Pons (tissue), 1 donor: ENCODE measurements at places on chromosomes 3 and 15.

DNA sequence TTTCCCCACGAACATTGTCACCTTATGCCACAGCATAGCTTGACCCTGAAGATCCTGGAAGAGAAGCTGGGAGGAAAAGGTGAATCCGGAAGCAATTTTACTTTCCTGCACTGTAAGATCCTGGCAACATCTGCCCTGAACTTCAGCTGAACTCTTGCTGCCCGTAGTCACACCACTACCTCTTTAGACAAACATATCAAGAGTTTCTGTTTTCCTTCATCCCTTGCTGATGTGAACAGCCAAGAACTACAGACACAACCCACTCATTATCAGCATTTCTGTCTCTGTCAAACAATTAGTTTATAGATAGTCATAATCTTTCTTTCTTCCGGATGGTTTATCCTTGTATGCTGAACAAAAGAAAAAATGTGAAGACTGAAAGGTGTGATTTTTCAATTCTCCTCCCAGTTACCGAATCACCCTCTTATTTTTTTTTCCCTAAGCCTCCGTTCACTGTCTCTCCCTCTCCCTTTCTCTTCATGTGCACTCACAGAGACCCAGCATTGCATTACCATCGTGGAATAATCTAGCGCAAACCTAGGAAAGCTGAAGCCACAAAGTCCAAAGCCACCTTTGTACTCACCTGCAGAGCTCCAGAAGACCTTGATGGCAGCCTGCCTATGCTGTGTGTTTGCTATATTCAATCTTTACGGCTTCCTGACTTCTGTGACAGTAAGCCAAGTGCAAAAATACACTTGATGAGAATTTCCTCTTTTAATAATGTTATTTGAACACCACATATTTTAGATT lies 229.2 kb downstream of the CDIN1 start:
- DNase-seq = no peak

- DNase-seq = no peak
Observed at GRCh38 chr15:40870716-40871115, 3.3 kb downstream of the RHOV start.

DNA sequence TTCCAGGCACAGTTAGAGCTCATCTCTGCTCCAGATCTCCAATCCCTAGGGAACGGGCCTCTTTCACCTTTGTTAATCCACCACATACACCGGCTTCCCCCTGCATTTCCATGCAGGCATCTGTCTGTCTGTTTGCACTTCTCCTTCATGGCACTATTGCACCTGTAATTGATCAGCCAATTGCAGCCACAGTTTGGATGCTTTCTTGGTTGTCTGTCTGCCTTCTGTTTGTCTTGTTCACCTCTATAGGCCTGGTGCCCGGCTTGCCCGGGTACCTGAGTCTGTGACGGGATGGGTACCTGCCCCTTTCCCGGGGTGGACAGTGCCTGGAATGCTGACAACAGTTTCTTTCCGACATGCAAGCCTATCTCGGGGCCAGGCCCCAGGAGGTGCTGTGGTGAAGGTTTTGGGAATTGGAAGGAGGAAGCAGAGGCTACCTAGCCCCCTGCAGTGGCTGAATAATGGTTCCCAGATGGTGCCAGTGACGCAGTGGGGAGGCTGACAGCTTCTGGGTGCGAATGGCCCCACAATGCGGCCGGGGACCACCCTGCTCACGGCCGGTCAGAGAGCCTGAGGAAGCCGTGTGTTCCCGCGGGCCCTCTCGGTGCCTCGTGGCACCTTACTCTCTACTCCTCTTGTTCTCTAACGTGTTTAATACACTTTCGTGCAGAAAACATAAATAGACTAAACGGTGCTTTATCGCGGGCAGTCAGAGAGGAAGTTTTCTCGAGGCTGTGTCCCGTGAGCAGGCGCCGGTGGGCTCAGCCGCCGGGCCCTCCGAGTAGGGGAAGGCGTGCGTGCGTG lies 31.3 kb upstream of the RAB6B start:
- no peak for DNase-seq

DNA sequence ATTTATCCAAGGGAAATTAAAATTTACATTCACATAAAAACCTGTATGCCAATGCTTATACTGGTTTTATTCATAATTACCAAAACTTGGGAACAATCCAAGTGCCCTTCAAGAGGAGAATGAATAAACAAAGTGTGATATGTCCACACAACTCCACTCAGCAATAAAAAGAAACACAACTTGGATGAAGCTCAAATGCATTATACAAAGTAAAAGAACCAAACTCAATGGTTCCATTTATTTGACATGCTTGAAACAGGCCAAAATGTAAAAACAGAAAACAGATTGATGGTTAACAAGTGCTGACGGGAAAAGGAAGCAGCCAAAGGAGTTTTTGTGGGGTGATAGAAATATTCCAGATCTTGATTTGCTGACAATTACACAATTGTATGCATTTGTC lies 23.5 kb downstream of the OCA2 start:
- DNase-seq = peak; percentile 26

GRCh38 chr3:50630394-50630793 lies 13.4 kb downstream of the MAPKAPK3 start:
- no peak for DNase-seq

GRCh38 chr3:118705487-118706219 lies 329.0 kb downstream of the IGSF11 start:
- no peak for DNase-seq

- no peak for DNase-seq
Observed at GRCh38 chr3:123869165-123869564, 15.0 kb downstream of the MYLK start.

- DNase-seq = peak; percentile 14
Observed at GRCh38 chr3:87771337-87772192, 287.2 kb downstream of the CGGBP1 start.

- peak; percentile 83 for DNase-seq
Observed at GRCh38 chr15:54789376-54789775, 407.4 kb downstream of the RSL24D1 start.

DNA sequence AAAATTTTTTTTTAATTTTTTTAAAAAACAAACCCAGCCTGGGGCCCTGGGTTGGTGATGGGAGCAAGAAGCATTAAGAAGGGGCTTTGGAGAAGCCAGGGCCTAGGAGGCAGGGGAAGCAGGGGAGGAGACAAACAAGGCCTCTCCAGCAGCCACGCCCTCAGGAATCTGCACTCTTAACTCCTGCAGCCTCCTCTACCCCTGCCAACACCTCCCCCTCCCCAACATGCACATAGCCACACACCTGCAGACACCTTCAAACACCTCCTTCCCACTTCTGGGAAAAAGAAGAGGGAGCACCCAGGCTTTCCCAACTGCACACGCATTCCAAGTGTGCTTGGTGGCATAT lies 2.7 kb upstream of the DCAF1 start:
- no peak for DNase-seq

DNA sequence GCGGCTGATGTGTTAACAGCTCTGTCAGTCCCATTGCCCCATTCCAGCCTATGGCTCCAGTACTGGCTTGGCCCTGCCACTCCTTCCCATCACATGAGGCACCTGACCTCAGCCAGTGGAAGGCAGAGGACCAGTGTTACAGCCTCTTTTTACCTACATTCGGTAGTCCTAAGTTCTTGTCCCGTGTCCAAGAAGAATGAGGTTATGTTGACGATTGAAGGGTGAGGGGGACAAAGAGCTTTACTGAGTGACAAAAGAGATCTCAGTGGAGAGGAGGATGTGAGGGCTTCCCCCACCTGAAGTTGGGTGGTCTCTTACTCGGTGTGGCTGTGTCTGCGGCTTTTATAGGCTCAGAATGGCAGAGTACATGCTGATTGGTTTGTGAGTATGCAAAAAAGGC lies 7.3 kb upstream of the MPI start:
- DNase-seq = no peak

DNA sequence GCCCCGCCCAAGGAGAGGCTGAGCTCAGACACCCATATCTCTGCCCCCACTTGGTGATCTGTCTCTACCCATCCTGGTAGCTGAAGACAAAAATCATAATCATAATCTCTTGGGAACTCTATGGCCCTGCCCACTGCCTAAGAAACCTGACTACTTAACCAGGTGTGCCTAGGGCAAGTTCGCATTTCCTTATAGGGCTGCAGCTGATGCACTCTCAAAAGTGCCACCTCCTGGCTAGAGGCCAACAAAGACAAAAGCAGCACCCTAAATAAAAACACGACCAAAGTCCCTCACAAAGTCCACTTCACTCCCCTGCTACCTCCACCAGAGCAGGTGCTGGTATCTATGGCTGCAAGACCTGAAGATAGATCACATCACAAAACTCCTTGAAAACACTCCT lies 250.4 kb upstream of the SLITRK3 start:
- no peak for DNase-seq

DNA sequence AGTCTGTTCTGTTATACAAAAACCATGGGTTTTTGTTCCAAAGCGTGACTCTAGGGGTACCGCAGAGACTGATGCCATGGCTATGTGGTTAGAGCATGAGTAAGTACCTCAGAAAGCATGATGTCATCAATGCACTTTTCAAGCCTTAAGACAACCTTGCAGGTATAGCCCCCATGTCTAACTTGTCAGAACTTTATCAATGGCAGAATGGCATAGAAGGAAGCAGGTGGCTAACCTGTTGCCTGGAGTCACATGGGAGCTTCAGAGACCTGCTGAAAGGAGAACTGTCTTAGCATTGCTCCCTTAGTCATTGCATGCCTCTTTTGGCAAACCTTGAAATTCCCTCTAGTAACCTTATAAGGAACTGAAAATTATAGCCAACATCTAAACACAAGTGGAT lies 52.5 kb downstream of the EOMES start:
- DNase-seq = no peak

DNA sequence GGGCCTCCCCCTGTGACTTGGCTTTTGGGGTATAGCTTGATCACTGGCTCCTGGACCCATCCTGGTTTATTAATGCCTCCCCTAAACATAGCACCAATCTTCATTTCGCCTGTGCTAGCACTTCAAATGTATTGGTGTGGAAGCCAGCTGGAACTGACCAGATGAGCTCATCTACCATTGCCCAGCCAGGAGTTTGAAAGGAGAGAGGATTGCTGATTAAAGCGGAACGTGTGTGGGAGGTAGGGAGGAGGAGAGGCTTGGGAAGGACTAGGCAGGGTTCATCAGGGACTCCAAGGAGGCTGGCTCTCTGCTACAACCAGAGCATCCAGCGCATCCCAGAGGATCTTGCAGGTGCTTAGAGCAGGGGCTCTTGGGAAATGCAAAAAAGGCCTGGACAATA lies 34.4 kb upstream of the TLE3 start:
- no peak for DNase-seq

- no peak for DNase-seq
Observed at GRCh38 chr15:40050788-40051470, 11.9 kb upstream of the SRP14 start.

DNA sequence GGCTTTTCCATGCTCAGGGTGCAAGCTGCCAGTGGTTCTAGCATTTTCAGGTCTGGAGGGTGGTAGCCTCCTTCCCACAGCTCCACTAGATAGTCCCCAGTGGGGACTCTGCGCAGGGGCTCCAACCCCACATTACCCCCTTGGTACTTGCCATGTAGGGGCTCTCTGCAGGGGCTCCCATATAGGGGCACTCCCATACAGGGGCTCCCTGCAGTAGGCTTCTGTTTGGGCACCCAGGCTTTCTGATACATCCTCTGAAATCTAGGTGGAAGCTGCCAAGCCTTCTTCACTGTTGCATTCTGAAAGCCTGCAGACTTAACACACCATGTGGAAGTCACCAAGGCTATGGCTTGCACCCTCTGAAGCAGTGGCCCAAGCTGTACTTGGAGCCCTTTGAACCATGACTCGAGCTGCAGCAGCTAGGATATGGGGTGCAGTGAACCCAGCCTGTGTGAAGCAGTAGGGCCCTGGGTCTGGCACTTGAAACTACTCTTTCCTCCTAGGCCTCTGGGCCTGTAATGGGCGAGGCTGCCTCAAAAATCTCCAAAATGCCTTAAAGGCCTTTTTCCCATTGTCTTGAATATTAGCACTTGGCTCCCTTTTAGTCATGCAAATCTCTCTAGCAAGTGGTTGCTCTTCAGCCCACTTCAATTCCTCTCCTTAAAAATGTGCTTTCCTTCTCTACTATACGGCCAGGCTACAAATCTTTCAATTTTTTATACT lies 96.4 kb downstream of the TPRA1 start:
- DNase-seq = no peak

DNA sequence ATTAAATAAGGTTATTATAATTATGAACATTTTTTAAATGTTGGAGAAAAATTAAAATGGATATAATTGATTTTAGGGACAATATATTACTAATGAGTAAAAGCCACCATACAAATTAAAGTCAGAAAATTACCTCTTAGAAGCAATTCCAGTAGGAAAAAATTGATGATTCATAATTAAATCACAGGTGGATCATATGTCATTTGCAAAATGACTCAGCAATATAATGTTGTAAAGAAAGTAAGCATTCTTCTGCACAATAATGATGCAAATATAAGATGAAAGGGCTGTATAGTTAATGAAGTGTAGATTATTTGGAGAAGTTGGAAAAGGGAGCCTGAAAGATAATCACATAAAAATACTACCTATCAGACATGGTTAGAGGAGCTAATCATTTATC lies 25.8 kb downstream of the ZPLD1 start:
- no peak for DNase-seq

DNA sequence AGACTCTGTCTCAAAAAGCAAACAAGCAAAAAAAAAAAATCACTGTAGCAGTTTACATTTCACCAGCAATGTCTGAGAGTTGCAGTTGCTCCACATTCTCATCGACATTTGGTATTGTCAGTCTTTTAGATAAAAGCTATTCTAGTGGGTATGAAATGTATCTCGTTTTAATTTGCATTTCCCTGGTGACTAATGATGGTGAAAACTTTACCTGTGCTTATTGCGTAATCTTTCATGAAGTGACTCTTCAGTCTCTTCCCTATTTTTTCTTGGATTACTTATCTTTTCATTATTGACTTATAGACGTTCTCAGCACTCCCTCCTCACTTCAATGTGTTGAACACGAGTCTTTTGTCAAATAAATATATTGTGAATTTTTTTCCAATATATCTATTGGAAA lies 37.2 kb upstream of the CLSTN2 start:
- DNase-seq = no peak

DNA sequence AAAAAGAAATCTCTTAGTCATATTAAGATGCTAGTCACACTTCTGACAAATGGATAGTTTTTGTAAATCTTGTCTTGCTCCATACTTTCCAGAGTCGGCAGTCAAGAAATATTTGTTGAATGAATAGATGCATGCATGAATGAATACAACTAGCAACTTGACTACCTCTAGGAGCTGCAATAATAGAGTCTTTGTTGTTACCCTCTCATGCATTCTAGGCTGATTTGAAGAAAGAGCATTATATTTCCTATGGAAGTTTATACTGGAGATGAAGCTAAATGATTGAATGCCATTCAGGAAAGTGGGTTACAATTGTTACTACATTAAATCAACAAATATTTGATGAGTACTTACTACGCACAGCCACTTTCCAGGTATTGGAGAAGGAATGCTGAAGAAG lies 18.1 kb upstream of the TRAT1 start:
- no peak for DNase-seq

- DNase-seq = no peak
Observed at GRCh38 chr15:28103831-28104230, 4.7 kb upstream of the OCA2 start.
